ENCODE measurements at places on chromosomes 6 and 20. TPM values are rescaled to one million over a fixed set of nuclear protein-coding genes. Genes with fewer than 3 reads are reported as not detected.
A peak's percentile ranks its signal among the peaks of the same experiment; 100 is the strongest.

- DNase-seq, result no peak
Observed at GRCh38 chr6:150229436-150230163, 86.8 kb downstream of the PPP1R14C start.

DNA sequence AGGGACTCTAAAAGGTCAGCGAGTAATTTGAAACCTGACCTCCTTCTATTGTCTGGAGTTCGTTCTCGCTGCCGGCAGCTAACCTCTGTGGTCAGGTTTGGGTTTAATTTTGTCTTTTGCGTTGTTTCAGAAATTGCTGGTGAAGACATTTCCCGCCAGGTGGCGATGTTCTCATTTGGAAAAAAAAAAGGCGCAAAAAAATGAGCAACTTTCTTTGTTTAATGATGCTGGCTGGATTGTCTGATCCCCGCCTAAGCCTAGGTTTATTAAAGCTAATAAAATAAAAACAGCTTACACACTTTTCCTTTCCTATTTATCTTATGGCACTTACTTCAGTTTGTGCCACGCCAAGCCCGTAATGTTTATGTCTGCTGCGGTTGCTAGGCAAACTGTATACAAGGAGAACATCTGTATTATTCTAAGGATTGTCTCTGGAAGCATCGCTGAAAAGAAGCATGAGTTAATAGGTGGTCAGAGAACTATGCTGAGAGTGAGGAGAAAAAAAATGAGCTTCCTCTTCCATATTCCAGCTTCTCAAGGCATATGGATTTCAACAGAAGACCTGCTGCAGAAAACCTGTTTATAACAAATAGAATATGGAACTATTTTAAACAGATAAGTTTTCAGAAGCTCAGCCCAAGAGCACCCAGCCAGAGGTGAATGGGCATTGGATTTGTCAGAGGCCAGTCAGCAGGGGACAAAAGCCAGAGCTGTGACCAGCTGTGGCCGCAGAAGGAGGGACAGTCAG is 205.7 kb downstream of the DOK5 start:
- peak; percentile 56 for DNase-seq

COL19A1 gene
- 9.5 TPM for polyA plus RNA-seq

DNA sequence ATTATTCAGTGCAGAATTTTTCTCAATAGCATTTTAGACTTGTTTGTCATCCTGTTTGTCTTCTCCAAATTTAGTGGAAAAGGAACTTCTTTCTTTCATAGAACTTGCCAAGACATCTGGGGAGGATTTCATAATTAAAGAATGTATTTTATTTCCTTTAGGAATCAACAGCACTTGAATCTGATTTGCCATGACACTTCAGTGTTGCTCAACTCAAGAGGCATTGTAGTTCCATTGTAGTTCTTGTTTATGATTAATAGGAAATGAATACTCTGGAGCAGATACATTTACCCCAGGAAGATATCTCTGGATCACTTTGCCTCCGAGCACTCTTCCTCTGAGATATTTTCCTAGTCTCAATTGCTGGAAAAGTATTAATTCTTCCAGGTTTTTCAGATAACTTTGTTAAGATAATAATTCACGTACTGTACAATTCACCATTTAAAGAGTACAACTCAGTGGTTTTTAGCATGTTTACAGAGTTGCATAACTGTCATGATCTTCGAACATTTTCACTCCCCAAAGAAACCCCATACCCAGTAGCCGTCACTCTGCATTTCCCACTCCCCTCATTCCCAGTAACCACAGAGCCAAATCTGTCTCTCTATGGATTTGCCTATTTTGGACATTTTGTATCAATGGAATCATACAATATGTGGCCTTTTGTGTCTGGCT is 29.7 kb downstream of the AKAP12 start:
- peak; percentile 65 for DNase-seq

IL17F gene
- not detected for polyA plus RNA-seq

- no peak for DNase-seq
Observed at GRCh38 chr6:33174784-33175183, 17.5 kb downstream of the COL11A2 start.

PPP1R14C gene
- polyA plus RNA-seq, result 37.9 TPM

BPIFA1 gene
- polyA plus RNA-seq, result not detected

LTV1 gene
- polyA plus RNA-seq, result 34.6 TPM

- DNase-seq, result no peak
Observed at GRCh38 chr6:148250975-148251685, 91.5 kb upstream of the SASH1 start.

DNA sequence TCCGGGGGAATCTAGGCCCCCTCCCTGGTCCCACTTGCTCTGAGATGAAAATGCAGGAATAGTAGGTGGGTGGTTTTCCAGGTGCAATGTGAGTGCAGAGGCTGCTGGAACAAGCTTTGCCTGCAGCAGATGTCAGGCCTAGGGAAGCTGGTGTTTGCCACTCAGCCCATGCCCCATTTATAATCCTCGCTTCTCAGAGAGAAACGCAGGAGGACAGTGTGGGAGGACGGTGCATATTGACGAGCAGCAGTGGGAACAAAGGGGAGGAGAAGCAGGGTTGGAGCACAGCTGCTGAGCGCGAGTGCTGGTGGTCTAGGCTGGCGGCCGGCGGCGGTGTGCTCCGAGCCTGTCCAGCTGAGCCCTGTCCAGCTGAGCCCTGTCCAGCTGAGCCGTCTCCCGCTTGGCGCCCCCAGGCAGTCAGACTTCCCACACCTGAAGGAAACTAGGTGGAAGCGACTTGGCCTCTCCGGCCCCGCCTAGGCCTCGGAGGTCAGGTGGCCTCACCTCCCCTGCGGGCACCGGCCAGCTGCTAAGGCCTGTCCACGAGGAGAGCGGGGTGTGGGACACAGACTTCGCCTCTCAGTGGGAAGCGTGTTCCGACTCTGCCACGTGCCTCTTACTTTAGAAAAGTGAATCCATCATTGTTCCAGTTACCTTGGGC is 49.7 kb upstream of the FRMD1 start:
- no peak for DNase-seq

DNA sequence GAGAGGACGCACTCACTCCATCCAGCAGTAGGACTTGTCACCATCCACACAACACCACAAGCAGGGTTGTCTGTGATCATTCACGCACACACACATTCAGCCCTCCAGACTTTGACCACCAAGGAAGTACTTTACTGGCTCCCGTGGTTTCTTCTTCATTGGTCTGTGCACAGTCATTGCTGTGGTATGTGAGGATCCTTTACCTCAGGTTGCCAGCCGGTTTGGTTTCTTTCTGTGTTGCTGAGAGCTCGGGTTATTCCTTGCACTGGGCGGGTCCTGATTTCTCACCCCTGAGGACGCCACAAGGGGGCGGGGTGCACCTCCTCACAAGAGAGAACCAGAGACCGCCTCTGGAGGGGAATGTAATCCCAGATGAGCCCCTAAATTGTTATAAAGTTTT is 11.2 kb downstream of the SLC35A1 start:
- no peak for DNase-seq

DNA sequence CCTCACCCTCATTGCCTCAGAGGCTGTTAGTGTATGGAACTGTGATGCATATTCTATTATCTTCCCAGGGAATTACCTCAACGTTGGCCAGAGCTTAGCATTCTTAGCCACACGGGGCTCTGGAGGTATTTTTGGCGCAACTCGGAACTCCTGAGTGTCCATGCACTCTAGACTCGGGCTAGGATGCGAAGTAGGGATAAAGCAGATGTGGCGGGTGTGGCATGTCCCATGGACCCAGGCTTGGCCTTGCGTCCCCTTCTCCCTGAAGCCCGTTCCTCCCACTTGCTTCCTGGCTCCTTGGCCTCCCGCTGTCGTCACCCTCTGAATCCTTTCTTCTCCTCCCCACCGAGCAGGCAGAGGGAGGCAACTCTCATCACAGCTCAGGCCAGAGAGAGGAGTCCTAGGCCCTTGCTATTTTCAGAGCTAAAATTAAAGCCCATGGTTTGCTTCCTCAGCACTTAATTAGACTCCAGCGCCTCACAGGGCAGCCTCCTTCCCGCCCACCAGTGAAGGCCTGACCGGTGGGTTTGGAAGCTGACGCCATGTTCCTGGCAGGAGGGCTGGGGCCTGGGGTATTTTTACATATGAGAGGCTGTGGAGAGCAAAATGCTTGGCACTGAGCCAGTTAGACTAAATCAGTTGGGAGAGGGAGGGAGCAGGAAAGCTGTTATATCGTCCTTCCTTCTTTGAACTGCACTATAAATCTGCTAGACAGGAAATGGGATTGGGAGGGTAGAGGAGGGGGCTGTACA is 138.7 kb downstream of the FOXO3 start:
- DNase-seq, result peak; percentile 61

TIAM2 gene
- polyA plus RNA-seq, result 13.6 TPM

- no peak for DNase-seq
Observed at GRCh38 chr6:3364391-3364790, 92.5 kb downstream of the SLC22A23 start.

DNA sequence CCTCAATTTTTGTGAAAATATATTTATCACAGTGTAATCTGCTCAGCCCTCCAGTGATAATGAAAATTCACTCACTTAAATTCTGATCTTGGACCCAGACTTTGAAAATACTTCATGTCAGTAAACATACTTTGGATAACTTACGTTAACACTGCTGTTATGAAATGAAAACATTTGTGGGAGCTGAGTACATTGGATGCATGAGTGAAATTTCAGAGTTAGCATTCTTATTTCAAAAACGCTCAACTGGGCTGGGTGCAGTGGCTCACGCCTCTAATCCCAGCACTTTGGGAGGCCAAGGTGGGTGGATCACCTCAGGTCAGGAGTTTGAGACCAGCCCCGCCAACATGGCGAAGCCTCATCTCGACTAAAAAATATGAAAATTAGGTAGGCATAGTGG is 196.4 kb downstream of the UTRN start:
- no peak for DNase-seq

KHDC1 gene
- polyA plus RNA-seq, result 5.5 TPM

GRCh38 chr20:3307078-3307477 is 68.1 kb upstream of the SLC4A11 start:
- DNase-seq, result no peak

DNA sequence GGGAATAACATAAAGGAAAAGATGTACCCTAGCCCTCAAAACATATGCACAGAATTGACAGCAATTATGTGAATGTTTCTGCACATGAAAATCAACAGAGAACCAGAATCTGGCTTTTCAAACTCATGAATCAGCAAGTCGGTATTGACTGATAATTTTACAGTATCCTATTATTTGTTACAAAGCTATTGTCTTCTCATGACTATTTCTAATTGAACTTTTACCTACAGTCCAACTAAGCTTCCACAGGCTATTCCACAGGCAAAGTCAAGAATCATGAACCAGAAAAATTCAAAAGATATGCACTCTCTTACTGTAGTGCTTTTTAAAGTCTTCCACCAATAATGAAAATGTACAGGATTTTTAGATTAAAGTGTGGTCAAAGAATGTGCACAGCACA is 49.1 kb upstream of the DST start:
- DNase-seq, result no peak

- DNase-seq, result no peak
Observed at GRCh38 chr20:54267483-54268003, 59.7 kb downstream of the PFDN4 start.

KCTD20 gene
- polyA plus RNA-seq, result 38.9 TPM

MAK gene
- 0.84 TPM for polyA plus RNA-seq

EFCAB8 gene
- 0.15 TPM for polyA plus RNA-seq

DNA sequence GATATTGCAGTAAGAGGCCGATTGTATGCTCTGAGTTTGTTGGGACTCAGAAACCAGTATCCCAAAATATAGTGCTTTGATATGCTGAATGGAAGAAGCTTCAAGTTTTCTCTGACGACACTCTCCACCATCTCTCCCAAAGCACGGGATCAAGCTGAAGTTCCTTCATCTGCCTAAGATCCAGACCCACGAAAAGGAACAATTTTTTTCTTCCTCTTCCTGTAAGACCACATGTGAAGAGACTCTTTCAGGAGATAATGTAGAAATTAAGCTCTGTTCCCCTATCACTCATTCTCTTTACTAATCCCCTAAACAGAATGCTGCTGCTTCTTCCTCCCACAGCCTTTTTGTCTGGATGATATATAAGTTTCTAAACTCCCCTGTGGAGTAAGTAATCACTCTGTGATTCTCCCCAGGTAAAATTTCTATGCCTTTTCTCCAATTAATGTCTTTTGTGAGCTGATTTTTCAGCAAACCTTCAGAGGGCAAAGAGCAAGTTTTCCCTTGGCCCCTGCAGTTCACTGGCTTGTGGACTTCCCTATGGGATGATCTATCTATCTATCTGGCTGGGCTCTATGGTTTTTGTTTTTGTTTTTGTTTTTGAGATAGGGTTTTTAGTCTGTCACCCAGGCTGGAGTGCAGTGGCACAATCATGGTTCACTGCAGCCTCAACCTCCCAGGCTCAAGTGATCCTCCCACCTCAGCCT is 13.5 kb upstream of the PNRC1 start:
- no peak for DNase-seq

- no peak for DNase-seq
Observed at GRCh38 chr6:11589261-11589660, 51.7 kb downstream of the TMEM170B start.

DNA sequence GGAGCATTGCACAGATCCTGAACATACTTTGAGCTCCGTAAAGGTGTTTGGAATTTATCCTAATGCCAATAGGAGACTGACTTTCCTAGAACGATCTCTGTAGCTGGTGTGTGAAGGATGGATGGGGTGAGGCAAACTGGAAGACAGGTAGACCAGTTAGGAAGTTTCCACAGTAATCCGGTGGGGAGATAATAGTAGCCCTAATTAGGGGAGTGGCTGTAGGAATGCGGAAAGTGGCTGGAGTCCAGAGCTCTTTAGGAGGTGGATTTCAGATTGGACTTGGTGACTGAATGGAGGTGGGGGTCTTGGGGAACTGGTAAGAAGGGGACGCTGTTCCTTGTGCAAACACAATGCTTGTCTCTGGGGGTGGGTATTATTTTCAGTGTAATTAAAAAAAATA is 146.3 kb downstream of the SOX4 start:
- no peak for DNase-seq

SIRPA gene
- 41.6 TPM for polyA plus RNA-seq

ASIP gene
- 0.68 TPM for polyA plus RNA-seq

DNA sequence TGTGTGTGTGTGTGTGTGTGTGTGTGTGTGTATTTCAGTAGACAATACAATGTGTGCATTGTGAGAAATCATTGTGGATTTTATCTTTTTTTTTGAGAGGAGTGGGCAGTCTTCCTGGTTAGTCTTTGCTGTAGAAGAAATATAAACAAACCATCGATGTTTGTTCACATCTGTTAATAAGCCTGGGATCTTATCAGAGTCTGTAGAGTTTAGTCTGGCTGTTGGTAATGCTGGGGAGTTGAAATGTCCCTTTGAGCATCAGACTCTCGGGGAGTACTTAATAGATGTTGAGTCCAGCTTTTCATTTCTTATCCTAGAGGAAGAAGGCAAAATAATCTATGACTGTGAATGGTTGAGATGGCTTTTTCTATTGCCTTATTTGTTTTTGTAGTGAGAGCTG is 96.6 kb upstream of the SUPT3H start:
- no peak for DNase-seq

GRCh38 chr6:169783971-169784820 is 32.8 kb downstream of the ERMARD start:
- no peak for DNase-seq

DNA sequence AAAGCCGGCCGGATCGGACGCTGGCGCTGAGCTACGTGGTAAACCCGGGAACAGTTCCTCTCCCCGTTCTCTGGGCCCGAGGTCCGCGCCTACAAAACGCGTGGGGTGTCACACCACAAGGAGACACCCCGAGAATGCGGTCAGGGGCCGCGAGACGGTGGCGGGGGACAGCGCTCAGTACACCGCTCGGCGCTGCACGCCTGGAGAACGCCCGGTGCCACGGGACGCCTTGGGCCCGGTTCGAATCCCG is 670 bp downstream of the NCOA5 start:
- no peak for DNase-seq

- DNase-seq, result peak; percentile 34
Observed at GRCh38 chr6:87102151-87102621, 7.3 kb upstream of the CGA start.

EYA2 gene
- 2.7 TPM for polyA plus RNA-seq

- DNase-seq, result no peak
Observed at GRCh38 chr20:43191946-43192863, 2.5 kb upstream of the PTPRT start.
